ENCODE measurements at places on chromosomes 13 and 19. TPM values are rescaled to one million over a fixed set of nuclear protein-coding genes. Genes with fewer than 3 reads are reported as not detected.
A peak's percentile ranks its signal among the peaks of the same experiment; 100 is the strongest.

The YJEFN3 gene
- total RNA-seq: 3.6 TPM

The TEX29 gene
- total RNA-seq: not detected

The ZNF730 gene
- total RNA-seq: 0.81 TPM

The SLC27A5 gene
- total RNA-seq: 67.5 TPM

DNA sequence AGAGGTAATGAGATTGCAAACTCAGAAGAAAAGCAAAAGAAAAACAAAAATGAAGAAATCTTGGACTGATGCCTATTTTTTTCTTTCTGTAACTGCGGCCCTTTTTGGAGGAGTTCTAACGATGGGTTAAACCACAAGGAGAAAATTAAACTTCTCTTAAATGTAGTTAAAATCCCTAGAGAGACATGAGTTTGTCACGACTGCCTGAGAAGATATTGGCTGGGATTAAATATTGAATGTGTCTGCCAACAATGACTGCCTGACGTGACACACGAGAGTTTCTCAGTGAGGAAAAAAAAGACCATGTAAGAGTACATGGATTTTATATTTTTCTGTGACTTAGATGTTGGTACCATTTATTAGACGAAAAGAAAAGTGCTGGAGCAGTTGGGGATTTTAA lies 1013.4 kb downstream of the PCDH9 start:
- H3K36me3 ChIP-seq: no peaks in the 10 kb centered on the region
- no peaks in the 10 kb centered on the region for H3K4me1 ChIP-seq
- H3K27ac ChIP-seq: no peak overlapping the region
- H3K27me3 ChIP-seq: no peaks in the 10 kb centered on the region
- DNase-seq: no peak

The ZNF284 gene
- total RNA-seq: 0.24 TPM

The GPX4 gene
- total RNA-seq: 383 TPM

DNA sequence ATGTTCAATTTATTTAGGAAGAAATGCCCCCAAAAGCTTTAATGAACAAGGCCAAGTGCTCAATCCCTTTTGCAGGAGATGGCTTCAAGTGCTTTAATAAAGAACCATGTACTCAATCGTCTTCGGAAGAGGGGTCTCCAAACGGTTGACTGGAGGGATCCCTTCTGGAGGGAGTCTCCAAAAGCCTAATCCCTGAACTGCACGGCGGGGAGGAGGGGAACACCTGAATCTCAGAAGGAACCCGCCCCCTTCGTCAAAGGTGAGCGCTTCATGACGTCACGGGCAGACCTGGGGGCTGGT lies 505 bp downstream of the PAF1 start:
- H3K36me3 ChIP-seq: peaks cover 61% of the 10 kb centered on the region
- no peaks in the 10 kb centered on the region for H3K27me3 ChIP-seq
- peaks cover 18% of the 10 kb centered on the region for H3K4me1 ChIP-seq
- peak overlapping the region; percentile 95 for H3K4me3 ChIP-seq
- no peak for DNase-seq
- H3K27ac ChIP-seq: peak overlapping the region; percentile 99

The KLK14 gene
- not detected for total RNA-seq

- H3K27me3 ChIP-seq: peaks cover 14% of the 10 kb centered on the region
- no peaks in the 10 kb centered on the region for H3K36me3 ChIP-seq
- no peak overlapping the region for H3K4me3 ChIP-seq
- no peak overlapping the region for H3K27ac ChIP-seq
- no peak for DNase-seq
Measured at GRCh38 chr13:31009166-31009565, 76.7 kb downstream of the TEX26 start.

DNA sequence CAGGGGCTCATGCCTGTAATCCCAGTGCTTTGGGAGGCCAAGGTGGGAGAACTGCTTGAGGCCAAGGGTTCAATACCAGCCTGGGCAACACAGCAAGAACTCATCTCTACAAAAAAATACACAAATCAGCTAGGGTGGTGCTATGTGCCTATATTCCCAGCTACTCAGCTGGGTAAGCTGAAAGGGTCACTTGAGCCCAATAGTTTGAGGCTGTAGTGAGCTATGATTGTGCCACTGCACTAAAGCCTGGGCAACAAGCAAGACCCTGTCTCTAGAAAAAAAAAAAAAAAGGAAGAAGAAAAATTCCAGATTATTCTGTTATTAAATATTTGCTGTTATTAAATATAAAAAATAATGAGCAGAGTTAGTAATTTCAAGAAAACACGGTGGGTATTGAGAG lies 131.1 kb downstream of the RGCC start:
- H3K36me3 ChIP-seq: peaks cover 29% of the 10 kb centered on the region
- no peaks in the 10 kb centered on the region for H3K27me3 ChIP-seq
- DNase-seq: no peak
- H3K27ac ChIP-seq: peak overlapping the region; percentile 52

DNA sequence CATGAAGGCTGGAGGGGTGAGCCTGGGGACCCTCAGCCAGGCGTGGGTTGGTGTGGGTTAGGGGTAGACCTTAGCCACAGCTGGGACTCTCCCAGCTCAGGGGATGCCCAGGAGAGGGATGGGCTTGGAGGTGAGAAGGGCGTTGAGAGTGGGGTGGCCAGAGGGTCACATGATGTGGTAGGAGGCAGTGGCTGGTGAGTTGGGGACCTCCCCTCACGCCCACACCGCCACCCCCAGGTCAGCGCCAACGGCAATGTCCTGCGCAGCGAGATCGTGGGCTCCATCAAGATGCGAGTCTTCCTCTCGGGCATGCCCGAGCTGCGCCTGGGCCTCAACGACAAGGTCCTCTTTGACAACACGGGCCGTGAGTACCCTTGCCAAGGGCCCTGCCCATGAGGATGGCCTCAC lies 28.5 kb downstream of the AP1M1 start:
- DNase-seq: no peak
- peaks cover 46% of the 10 kb centered on the region for H3K36me3 ChIP-seq
- peaks cover 8% of the 10 kb centered on the region for H3K4me1 ChIP-seq
- no peak overlapping the region for H3K27ac ChIP-seq
- H3K27me3 ChIP-seq: no peaks in the 10 kb centered on the region

- no peaks in the 10 kb centered on the region for H3K27me3 ChIP-seq
- no peak overlapping the region for H3K4me3 ChIP-seq
- H3K36me3 ChIP-seq: no peaks in the 10 kb centered on the region
Measured at GRCh38 chr13:43647471-43647870, 139.3 kb downstream of the ENOX1 start.

The ACP7 gene
- not detected for total RNA-seq

- H3K27me3 ChIP-seq: no peaks in the 10 kb centered on the region
- no peak overlapping the region for H3K27ac ChIP-seq
- peaks cover 23% of the 10 kb centered on the region for H3K4me1 ChIP-seq
Measured at GRCh38 chr19:14786421-14786851, 8.1 kb upstream of the ADGRE2 start.

- no peak overlapping the region for H3K4me3 ChIP-seq
- no peak for DNase-seq
- H3K27me3 ChIP-seq: no peaks in the 10 kb centered on the region
- H3K4me1 ChIP-seq: peaks cover 1% of the 10 kb centered on the region
- H3K27ac ChIP-seq: no peak overlapping the region
Measured at GRCh38 chr13:21383090-21383489, 76.0 kb downstream of the ZDHHC20 start.

The REEP6 gene
- total RNA-seq: 64.2 TPM

The CABP5 gene
- total RNA-seq: not detected

The JSRP1 gene
- total RNA-seq: 0.58 TPM

DNA sequence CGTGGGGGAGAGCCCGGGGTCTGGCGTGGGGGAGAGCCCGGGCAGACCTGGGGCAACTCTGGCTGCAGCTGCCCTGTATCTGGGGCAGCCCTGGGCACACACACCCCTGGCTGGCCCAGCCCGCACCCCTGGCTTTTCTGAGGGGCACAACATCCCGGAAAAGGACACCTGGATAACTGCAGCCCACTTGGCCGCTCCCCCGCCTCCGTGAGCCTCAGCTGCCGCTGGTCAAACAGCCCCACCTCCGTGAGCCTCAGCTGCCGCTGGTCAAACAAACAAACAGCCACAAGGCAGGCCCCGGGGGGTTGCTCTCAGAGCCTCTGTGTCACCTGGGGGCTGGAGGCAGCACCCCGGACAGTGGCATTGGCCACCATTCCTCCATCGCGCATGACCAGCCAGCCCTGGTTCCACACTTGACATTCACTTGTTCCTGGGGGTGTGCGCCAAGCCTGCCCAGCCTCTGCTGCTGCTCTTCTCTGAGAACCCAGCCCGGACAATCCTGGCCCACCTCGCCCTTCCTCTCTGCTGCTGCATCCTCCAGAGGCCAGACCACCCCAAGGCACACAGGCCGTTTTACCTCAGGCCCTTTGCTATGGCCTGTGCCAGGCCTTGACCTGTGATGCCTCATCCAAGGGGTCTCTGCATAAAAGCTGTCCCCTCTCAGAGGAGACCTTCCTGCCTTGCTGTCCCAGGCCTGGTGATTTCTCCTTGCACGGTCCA lies 19.9 kb downstream of the CEBPG start:
- H3K4me3 ChIP-seq: no peak overlapping the region
- H3K4me1 ChIP-seq: no peaks in the 10 kb centered on the region
- H3K27ac ChIP-seq: no peak overlapping the region
- no peaks in the 10 kb centered on the region for H3K36me3 ChIP-seq
- no peak for DNase-seq

- peaks cover 10% of the 10 kb centered on the region for H3K4me1 ChIP-seq
- DNase-seq: no peak
Measured at GRCh38 chr13:28373810-28374209, 121.1 kb downstream of the FLT1 start.

DNA sequence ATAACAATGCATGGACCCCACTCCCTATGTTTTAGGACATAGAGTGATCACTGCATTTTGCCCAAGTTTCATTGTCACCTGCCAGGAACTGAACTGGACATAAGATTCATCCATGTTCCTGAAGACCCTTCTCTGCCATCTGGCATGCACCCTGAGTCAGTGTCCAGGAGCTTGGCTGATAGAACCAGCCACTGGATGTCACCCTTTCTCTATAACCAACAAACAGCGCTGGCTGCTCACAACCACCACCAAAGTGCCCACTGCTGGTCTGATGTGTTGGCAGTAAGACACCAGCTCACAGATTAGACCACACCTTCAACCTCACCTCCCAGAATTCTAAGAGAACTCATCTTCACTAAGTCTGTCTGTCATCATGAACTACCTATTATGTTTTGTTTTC lies 333.4 kb downstream of the ITGBL1 start:
- no peaks in the 10 kb centered on the region for H3K27me3 ChIP-seq
- no peaks in the 10 kb centered on the region for H3K4me1 ChIP-seq
- no peaks in the 10 kb centered on the region for H3K36me3 ChIP-seq
- no peak overlapping the region for H3K27ac ChIP-seq
- DNase-seq: no peak

The FFAR3 gene
- total RNA-seq: not detected

GRCh38 chr19:23823952-23824389 lies 65.3 kb upstream of the ZNF681 start:
- no peaks in the 10 kb centered on the region for H3K4me1 ChIP-seq
- no peaks in the 10 kb centered on the region for H3K27me3 ChIP-seq
- no peak overlapping the region for H3K27ac ChIP-seq
- DNase-seq: peak; percentile 16
- no peak overlapping the region for H3K4me3 ChIP-seq
- H3K36me3 ChIP-seq: no peaks in the 10 kb centered on the region

The ZNF90 gene
- 0.89 TPM for total RNA-seq

DNA sequence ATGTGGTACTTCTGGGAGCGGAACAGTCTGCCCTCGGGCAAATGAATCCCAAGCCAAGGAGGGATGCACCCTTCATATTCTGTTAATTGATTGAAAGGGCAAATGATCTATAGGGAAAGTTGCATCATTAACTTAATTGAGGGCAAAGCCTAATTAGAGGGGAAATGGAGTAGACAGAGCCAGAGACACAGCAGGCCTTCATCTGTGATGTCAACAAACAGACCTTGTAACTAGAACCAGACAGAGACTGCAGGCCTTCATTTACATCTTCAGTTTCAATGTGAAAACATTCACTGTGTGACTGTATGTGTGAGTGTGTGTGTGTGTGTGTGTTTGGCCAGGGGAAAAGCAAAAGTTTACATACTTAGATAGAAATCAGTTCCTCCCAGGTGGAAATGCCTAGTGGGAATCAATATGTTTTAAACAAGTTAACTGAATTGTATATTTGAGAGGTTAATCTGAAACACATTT lies 126.4 kb downstream of the SPRY2 start:
- H3K36me3 ChIP-seq: no peaks in the 10 kb centered on the region
- DNase-seq: no peak
- no peak overlapping the region for H3K27ac ChIP-seq
- H3K4me3 ChIP-seq: no peak overlapping the region
- H3K27me3 ChIP-seq: no peaks in the 10 kb centered on the region

The CALR3 gene
- total RNA-seq: not detected

The TJP3 gene
- total RNA-seq: 2.4 TPM

DNA sequence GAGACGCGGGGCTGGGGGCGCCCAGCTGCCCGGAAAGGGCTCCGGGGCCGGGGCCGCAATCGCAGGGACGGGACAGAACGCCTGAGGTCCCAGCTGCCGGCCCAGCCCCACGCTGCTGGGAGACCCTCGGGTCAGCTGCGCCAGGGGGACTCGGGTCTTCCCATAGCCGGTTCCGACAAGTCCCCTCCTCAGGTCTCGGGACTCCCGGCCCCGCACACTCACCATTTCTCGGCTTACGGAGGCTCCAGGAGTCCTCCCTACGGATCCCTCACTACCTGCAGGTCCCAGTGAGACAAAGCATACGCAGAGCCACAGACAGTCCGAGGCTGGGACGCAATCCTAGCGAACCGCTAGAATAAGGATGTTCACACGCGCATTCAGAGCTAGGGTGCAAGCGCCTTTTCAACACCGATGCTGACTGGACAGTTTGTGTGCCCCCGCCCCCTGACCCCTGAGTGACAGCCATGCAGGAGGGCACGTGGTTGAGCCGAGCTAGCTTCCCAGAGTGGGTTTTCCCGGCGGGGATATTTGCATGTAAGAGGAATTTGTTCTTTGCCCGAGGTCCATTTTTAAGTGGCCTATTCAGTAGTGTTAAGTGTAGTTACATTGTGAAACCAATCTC lies 13.6 kb downstream of the ZNF490 start:
- no peaks in the 10 kb centered on the region for H3K4me1 ChIP-seq
- DNase-seq: no peak
- no peak overlapping the region for H3K4me3 ChIP-seq
- H3K36me3 ChIP-seq: no peaks in the 10 kb centered on the region
- H3K27ac ChIP-seq: no peak overlapping the region
- H3K27me3 ChIP-seq: no peaks in the 10 kb centered on the region

GRCh38 chr13:50685491-50685890 lies 158.0 kb downstream of the DLEU7 start:
- H3K36me3 ChIP-seq: no peaks in the 10 kb centered on the region
- H3K27me3 ChIP-seq: no peaks in the 10 kb centered on the region
- H3K4me1 ChIP-seq: no peaks in the 10 kb centered on the region
- no peak overlapping the region for H3K27ac ChIP-seq
